ENCODE measurements at places on chromosomes 5 and 9.

DNA sequence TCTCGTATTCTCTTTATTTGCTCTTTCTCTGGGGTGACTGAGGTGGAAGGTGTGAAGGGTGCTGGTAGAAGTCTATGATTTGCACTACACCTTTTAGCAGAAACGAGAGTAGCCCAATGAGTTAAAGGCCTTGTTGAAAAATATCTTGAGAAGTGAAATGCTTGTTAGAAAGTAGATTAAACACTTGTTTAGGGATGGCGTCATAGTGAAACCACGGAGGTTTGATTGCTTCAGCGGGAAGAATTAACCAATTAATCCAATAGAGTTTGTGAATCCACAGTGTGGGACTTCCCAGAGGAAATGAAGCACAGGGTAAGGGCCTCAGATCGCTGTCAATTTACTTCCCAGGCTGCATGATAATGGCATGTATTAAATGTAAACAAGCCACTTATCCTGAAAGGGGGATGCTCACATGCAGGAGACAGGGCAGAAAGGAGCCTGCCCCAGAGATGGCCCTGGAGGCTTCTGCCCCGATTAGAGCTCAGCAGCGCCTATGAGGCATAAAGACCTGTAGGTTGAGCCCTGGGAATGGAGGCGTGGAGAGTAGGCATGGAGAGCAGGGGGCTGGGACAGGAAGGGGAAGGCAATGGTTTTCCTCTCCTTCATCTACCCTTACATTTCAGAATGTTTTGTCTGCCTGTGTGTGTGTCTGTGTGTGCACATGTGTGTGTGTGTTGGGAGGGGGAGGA is 1.5 kb downstream of the FAM170A start:
- no peak for DNase-seq

GRCh38 chr9:10204276-10204675 is 408.5 kb downstream of the PTPRD start:
- DNase-seq: no peak

DNA sequence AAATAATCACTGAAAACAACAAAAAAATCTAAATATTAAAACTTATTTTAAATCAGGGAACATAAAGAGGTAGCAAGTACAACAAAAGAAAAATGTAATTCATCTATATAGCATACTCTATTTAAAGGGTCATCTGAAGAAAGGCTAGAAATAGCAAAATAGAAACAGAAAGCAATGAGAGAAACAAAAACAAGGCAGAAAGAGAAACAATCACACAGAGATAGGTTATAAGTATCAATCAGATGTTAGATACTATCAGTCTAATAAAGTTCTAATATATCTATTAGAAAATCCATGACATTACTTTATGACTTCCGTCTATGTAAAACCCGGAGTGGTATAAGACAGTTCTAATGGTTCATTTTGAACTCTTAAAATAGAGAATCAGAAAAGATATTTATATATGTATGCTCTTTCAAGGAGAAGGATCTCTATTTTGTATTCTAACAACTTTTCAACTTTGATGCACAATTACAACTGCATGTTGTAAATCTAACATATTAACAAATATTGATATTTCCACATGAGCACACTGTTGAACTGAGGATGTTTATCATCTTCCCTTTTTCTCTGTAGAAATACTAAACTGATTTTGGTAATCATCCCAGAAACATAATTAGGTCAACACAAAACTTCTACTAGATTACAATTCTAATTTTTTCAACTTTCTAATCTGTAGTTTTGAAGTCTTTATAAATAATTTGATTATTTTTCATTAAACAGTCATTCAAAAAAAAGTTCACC is 15.8 kb downstream of the RICTOR start:
- no peak for DNase-seq

DNA sequence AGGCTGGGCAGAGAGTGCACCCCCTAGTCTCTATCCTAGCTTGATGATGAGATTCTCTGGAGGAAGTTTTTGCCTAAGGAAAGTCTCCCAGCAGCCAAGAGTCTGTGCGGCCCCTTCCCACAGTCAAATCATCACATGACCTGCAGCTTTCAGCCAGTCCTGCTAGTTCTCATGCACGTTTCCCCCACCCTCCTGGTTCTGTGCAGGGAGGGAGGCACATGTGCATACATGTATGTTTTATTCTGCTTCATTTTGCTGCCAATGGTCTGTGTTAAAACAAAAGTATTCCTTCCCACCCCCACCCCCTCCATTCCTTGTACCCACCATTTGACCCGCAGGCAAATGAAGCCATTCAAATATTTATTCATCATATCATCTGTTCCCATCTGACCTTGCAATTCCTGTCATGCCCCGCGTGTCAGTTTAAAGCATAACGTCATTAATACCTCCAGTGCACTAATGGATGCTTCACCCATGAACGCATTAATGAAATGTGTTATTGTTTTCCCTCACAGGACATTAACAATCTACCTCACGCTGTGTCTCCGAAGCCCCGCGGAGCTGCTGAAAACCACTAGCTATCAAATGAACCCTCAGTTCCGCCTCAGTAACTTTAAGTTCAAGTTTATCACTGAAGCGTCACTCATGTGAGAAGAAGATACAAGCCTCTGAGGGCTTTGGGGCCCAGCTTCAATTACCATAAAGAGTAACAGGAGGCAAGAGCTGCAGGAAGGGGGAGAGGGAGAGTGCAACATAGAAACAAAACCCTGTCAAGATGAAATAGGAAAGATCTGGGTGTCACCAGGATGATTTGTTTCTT is 139.6 kb downstream of the RASEF start:
- DNase-seq: no peak

GRCh38 chr5:170173647-170174046 is 59.1 kb upstream of the C5orf58 start:
- DNase-seq: no peak

GRCh38 chr5:181241393-181241975 is 2.2 kb downstream of the RACK1 start:
- no peak for DNase-seq

DNA sequence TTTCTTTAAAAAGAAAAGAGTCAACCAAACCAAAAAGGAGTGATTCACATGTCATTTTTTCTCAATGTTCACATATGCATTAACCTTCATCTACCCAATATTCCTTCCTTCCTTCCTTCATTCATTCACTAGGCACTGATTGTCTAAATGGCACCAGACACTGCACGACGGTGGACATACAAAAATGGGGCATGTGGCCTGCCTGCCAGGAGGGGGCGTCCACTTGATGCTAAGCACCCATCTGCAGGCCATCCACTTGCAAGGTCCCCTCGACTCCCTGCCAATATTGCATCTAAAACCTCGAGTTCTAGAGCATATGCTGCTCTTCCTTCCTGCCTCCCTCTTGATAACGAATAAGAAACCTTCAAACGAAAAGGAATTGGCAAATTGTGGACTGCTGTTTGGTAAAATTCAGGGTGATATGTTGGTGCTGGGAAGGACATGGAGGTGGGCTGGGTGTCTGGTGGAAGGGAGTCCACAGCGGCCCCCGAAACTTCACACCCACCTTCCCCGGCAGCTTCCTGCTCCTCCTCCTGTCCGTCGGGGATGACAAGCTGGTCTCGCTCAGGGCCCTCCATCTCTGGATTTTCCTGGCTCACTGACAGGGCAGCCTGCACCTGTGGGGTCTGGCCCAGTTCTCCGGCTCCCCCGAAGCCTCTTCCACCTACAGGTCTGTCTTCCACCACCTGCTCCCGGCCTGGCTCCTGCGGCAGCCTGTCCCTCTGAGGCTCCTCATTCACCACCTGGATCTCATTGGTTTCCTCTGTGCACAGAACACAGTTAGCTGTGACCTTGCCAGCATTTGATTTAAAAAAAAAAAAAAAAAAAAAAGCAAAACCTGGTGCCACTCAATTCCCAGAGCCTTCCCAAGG is 64.3 kb downstream of the GOLM1 start:
- no peak for DNase-seq

- DNase-seq: no peak
These were observed 207.6 kb downstream of the FSTL4 start for GRCh38 chr5:133404724-133405123.

DNA sequence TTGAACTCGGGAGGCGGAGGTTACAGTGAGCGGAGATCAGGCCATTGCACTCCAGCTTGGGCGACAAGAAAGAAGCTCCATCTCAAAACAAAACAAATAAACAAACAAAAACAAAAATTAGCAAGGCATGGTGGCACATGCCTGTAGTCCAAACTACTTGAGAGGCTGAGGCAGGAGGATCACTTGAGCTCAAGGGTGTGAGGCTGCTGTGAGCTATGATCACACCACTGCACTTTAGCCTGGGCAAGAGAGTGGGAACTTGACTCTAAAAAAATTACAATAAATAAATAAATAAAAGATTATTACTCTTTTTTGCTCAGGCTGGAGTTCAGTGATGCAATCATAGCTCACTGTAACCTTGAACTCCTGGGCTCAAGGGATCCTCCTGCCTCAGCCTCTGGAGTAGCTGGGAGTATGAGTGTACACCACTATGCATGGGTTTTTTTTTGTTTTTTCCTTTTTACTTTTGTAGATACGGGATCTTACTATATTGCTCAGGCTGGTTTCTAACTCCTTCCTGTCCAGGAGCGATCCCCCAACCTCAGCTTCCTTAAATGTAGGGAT is 9.0 kb upstream of the DCP2 start:
- no peak for DNase-seq

DNA sequence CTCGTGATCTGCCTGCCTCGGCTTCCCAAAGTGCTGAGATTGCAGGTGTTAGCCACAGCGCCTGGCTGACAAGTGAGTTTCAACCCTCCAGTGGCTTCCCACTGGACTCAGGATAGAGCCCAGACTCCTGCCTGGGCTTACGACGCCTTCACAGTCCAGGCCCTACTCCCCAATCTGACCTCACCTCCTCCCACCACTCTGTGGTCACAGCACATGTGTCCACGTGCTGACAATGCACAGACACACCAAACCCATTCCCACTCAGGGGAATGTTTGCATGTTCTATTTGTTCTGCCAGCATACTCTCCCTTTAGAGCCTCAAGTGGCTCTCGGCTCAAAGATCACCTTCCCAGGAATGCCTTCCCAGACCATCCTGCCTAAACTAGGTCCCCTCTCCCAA is 31.1 kb upstream of the TRIM14 start:
- no peak for DNase-seq

GRCh38 chr5:73382401-73382740 is 66.2 kb downstream of the FOXD1 start:
- DNase-seq: no peak

DNA sequence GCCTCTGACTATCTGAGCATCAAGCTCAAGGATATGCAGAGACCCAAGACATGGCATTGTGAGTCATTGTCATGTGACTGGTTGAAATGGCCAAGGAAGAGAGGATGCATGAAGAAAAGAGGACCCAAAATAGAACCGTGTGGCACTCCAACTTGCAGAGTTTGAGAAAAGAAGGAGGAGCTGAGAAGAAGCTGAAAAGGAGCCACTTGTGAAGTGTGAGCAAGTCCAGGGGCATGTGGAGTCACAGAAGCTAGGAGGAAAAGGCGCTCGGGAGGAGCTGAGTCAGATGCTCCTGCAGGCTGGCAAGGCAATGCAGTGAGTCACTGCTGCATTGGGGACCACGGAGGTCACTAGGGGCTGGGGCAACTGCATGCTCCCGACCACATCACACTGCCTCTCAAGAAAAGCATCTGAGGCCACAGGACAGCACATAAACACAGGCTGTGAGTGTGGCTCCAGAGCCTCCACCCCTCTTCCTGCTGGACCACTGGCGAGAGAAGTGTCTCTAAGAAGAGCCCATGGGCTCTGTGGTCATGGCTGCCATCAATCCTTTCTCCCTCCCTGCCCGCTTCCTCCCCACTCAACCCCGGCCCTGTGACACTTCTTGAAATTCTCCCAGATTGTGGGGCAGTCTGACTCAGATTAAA is 197.6 kb downstream of the DRD1 start:
- peak; percentile 92 for DNase-seq

- DNase-seq: no peak
These were observed 31.0 kb downstream of the HMHB1 start for GRCh38 chr5:143842920-143843319.

- DNase-seq: no peak
These were observed 10.6 kb downstream of the C1QTNF2 start for GRCh38 chr5:160359816-160360215.

DNA sequence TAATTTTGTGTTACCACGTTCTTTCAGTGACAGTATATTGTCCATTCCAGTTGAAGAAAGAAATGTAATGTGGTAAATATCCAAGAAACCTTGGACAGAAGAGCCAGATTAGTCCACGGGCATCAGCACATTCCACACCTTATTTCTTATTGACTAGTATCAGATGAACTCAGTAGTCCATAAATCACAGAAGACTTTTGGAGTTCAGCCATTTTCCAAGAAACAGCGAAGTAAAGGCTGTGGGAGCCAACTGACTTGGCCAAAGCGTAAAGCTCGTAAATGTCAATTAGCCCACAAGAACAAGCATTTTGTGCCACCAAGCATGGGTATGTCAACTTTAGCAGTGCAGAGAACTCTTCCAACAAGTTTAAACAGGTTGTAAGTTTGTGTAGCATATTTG is 60.2 kb upstream of the STARD4 start:
- no peak for DNase-seq

DNA sequence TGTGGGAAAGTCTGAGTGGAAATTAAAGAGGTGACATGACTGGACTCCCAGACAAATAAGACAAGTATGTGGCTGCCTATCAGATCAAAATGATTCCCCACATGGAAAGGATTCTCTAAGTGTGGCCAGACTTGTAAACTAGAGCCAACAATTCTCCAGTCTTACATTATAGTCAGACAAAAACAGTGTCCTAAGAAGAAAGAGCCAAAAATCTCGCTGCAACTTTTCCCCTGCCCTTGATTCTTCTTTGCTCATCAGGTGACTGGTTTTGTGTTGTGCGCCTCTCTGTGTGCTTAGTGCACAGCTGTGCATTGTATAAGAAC is 164.2 kb upstream of the TARS1 start:
- DNase-seq: no peak

- DNase-seq: no peak
These were observed 129.9 kb downstream of the BOD1 start for GRCh38 chr5:173486355-173487225.

- DNase-seq: no peak
These were observed 1.2 kb upstream of the MEGF9 start for GRCh38 chr9:120715389-120715924.

GRCh38 chr9:121353241-121354061 is 16.6 kb downstream of the STOM start:
- DNase-seq: no peak

GRCh38 chr9:124617477-124618141 is 110.4 kb upstream of the NR5A1 start:
- no peak for DNase-seq

DNA sequence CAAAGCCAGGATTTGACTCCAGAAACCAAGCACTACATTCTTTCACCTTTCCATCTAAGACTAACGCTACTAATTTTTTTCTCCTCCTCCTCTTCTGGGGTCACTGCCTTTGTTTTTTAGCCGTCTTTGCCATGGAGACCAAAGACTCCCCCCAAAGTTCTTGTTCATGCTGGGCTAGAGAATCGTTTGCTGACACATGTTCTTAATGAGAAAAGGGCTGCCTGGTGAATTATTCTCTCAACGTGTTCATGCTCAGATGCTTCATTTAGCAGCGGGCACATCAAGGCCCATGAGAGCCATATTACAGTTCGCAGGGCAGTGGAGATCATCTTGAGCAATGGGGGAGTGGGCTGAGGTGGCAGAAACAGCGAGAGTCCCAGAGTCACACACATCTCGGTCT is 134.9 kb downstream of the SLIT3 start:
- DNase-seq: no peak
